ENCODE measurements at places on chromosomes 2 and 18. TPM values are rescaled to one million over a fixed set of nuclear protein-coding genes. Genes with fewer than 3 reads are reported as not detected.

DNA sequence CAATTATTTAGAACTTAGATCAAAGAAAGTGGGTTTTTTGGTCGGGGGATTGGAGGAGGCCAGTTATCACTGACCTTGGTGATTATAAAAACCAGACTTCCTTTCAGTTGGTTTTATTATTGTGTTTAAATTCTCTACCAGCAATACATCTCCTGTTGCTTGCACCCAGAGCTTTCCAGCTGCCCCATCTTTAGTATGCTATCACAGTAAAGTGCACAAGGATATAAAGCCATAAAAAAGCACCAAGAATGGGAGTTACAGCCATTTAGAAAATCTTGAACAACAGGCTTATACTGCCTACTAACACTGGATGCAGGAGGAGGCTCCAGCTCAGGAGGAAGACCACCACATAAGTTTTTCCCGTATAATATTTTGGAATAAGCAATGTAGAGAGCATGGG is 148.7 kb upstream of the OSR1 start:
- H3K27me3 ChIP-seq, result peaks cover 6% of the 10 kb centered on the region
- H3K4me3 ChIP-seq, result no peak overlapping the region
- H3K36me3 ChIP-seq, result no peaks in the 10 kb centered on the region
- no peak for DNase-seq

GRCh38 chr2:64582774-64583340 is 58.7 kb downstream of the AFTPH start:
- H3K4me1 ChIP-seq, result peaks cover 12% of the 10 kb centered on the region
- no peak overlapping the region for H3K27ac ChIP-seq
- DNase-seq, result no peak
- H3K27me3 ChIP-seq, result no peaks in the 10 kb centered on the region
- peaks cover 20% of the 10 kb centered on the region for H3K36me3 ChIP-seq

- no peak overlapping the region for H3K27ac ChIP-seq
- peaks cover 6% of the 10 kb centered on the region for H3K27me3 ChIP-seq
- H3K36me3 ChIP-seq, result no peaks in the 10 kb centered on the region
- H3K4me3 ChIP-seq, result no peak overlapping the region
- DNase-seq, result no peak
- H3K4me1 ChIP-seq, result no peaks in the 10 kb centered on the region
These were observed 56.6 kb upstream of the HK2 start for GRCh38 chr2:74777161-74777900.

GRCh38 chr2:65622951-65623535 is 190.6 kb upstream of the SPRED2 start:
- H3K27me3 ChIP-seq, result peaks cover 18% of the 10 kb centered on the region
- peaks cover 18% of the 10 kb centered on the region for H3K4me1 ChIP-seq
- no peak overlapping the region for H3K4me3 ChIP-seq
- no peak overlapping the region for H3K27ac ChIP-seq
- no peak for DNase-seq
- H3K36me3 ChIP-seq, result no peaks in the 10 kb centered on the region

- H3K27me3 ChIP-seq, result no peaks in the 10 kb centered on the region
- H3K36me3 ChIP-seq, result no peaks in the 10 kb centered on the region
- H3K4me1 ChIP-seq, result no peaks in the 10 kb centered on the region
- H3K27ac ChIP-seq, result no peak overlapping the region
These were observed 153.6 kb downstream of the CCDC85A start for GRCh38 chr2:56337342-56337741.

DNA sequence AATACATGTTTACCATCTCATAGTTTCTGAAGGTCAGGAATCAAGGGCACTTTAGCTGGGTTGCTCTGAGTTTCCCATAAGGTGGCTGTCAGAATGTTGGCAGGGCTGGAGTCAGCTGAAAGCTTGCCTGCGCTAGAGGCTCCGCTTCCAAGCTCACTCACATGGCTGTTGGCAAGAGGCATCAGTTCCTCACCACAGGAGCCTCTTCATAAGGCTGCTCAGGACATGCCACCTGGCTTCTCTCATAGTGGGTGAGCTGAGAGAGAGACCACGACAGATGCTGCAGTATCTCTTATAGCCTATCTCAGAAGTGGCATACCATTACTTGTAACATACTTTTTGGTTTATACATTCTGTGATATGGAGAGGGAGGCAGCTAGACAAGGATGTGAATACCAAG is 7.2 kb downstream of the HADHB start:
- no peak for DNase-seq
- no peaks in the 10 kb centered on the region for H3K27me3 ChIP-seq
- H3K4me1 ChIP-seq, result peaks cover 18% of the 10 kb centered on the region
- no peak overlapping the region for H3K27ac ChIP-seq
- peaks cover 11% of the 10 kb centered on the region for H3K36me3 ChIP-seq

- peaks cover 6% of the 10 kb centered on the region for H3K4me1 ChIP-seq
- no peak overlapping the region for H3K4me3 ChIP-seq
- H3K27ac ChIP-seq, result no peak overlapping the region
- no peak for DNase-seq
These were observed 269.3 kb downstream of the TNS1 start for GRCh38 chr2:217733461-217733860.

Gene DYNAP
- not detected for total RNA-seq

DNA sequence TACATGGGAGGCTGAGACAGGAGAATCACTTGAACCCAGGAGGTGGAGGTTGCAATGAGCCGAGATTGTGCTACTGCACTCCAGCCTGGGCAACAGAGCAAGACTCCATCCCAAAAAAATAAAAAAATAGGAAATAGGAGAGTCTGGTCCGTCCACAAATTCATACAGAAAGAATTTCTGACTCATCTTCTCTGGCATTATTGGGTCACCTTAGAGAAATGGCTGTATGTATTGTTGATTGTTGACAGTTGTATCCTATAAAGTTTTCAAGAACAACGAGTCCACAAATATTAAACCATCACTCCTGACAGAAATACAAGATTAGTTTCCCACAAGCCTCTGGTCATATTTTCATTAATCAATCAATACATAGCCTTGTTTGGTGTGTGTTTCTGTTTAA is 20.4 kb downstream of the RBM43 start:
- H3K27ac ChIP-seq, result no peak overlapping the region
- no peak overlapping the region for H3K4me3 ChIP-seq
- no peak for DNase-seq
- no peaks in the 10 kb centered on the region for H3K4me1 ChIP-seq
- H3K27me3 ChIP-seq, result peaks cover 10% of the 10 kb centered on the region
- H3K36me3 ChIP-seq, result no peaks in the 10 kb centered on the region

Gene TUBA4A
- total RNA-seq, result 211 TPM

DNA sequence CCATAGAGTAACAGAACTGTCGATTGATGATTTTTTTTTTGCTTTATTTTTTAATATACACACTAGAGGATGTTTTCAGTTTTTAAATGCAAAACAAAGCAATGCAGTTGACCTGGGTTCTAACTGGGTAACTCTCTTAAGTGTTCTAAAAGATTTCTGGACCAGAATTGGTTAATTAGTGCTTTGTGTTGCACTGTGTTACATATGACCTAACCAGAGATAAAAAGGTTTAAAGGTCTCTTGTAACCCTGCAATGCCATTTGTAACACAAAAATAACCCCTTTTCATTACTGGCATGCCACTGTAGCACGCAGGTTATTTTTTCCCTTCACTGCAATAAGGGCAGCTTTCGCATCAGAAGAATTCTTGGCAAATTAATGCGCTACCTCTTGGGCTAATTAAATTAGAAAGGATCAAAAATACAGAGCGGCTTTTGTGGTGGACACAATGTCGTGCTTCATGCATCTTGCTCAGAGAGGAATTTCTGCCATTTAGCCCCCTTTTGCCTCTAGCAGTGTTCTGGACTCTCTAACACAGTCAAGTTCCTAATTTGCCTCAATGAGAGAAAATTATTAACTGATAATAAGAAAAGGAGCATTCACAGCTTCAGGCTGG is 250.8 kb upstream of the ZEB2 start:
- no peak overlapping the region for H3K27ac ChIP-seq
- DNase-seq, result no peak
- no peak overlapping the region for H3K4me3 ChIP-seq
- no peaks in the 10 kb centered on the region for H3K4me1 ChIP-seq
- H3K27me3 ChIP-seq, result no peaks in the 10 kb centered on the region

Gene LANCL1
- total RNA-seq, result 33.6 TPM

Gene SOWAHC
- 0.31 TPM for total RNA-seq

Data from activated T-helper 1 cell treated with anti-CD3 and anti-CD28 coated beads, Interleukin-12 subunit alpha, Interleukin-12 subunit beta, Interleukin-2, Interleukin-4 antibody, amounts not matched to agents 30 ng/mL and 10 ng/mL and 1 ng/mL, durations not matched to agents 14 hours and 24 hours and 36 hours (primary cell).